HTR-8/SVneo (cell line): ENCODE measurements at places on chromosomes 6 and 20.

DNA sequence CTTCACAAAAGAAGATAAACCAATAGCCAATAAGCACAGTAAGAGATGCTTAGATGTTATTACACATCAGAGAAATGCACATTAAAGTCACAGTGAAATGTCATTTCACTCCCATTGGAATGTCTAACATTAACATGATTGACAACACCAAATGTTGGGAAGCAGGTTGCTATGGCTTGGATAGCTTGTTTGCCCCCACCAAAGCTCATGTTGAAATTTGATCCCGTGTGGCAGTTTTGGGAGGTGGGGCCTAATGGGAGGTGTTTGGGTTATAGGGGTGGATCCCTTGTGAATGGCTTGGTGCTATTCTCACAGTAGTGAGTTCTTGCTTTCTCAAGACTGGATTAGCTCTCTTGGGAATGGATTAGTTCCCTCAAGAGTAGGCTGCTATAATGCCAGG lies 44.8 kb downstream of the MRAP2 start:
- DNase-seq = no peak

DNA sequence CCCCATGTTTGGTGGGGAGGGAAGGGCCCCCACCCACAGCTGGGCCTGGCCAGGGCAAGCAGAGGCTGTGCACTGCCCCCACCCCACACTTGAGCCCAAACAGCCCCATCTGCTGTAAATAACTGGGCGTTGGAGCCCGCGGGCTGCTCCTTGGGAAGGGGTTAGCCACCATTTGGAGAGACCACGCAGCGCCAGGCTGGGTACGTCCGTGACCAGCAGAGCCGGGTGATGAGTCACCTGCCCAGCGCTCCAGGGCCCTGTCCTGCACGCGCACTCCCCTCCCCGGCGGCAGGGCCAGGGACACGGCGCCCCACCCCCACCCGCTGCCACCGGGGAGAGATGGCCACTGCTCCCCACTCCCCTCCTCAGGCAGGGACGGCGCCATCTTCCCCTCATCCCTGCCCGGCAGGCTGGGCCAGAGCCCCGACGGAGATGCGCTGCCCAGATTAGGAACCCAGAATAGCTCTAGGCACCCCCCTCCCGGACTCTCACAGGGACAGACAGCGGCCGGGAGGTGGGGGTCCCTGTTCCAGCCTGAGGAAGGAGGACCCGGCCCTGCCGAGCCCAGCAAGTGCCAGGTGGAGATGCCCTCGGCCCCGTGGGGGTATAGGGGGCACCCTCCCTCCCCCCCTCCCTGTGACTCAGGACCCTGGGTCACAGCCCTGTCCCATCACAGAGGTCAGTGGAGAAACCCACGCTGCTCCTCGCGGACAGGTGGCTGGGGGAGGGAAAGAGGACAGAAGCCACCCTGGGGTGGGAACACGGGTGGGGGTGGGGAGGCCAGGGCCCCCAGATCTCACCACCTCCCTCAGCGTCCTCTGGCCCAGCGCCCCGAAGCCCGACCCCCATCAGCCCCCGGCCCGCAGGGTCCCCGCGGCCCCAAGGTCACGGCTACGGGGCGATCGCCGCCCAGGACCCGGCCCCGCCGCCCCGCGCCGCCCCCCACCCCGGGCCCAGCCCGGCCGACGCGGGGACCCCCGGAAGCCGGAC lies 642 bp downstream of the EEF1A2 start:
- no peak for DNase-seq

- DNase-seq = no peak
These were observed 187.1 kb upstream of the RNF217 start for GRCh38 chr6:124775121-124775520.

DNA sequence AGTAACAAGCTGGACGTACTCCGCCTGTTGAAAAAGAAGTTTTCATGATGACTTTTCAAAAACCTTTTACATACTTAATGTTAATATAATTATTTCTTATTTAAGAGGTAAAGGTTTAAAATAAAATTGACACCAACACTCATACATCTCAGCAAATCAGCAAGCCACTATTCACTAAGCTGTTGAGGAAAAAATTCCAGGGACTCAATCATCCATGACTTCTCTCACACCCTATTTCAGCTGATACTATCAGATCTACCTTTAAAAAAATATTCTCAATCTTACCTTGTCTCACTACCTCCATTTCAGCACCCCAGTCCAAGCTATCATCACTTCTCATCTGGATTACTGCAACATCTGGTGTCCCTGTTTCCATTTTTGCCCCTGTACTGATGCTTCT lies 109.3 kb downstream of the HACE1 start:
- no peak for DNase-seq

- no peak for DNase-seq
These were observed 4.2 kb upstream of the CALHM6 start for GRCh38 chr6:116456927-116457326.
